ENCODE measurements at places on chromosomes 2 and 18.

DNA sequence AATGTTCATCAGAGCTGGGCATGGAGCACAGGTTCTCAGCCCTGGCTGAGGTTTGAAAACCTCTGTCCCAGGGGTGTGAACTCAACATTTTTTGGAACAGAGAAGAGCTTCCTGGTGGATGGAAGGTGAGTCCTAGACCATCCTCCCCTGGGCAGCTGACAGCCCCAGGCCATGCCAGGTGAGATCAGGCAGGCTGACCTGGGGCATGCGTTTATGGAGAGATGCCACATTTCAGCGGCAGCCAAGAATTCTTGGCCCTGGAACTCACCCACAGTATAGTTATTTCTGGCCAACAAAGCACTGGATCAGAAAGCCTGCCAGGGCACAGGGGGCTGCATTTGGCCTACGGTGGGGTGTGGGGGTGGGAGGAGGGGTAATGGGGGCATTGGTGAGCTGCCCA, 83.8 kb downstream of the EDAR start:
- no peak for DNase-seq

DNA sequence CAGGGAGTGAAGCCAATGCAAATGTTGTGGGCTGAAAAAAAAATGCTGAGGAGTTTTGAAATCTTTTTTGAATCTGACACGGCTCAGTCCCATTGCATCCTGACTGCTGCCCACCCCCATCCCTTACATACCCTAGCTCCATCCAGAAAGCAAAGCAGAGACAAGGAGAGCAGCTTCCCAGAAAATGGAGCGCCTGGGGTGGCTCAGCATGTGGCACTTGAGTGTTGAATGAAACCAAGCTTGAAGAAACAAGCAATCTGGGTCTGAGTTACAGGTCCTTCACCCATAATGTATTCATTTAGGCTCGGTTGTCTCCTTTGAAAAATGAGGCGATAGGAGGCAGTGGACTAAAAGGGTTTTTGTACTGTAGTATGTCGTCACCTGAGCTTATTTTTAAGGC, 244.2 kb upstream of the ACVR2A start:
- DNase-seq = no peak

DNA sequence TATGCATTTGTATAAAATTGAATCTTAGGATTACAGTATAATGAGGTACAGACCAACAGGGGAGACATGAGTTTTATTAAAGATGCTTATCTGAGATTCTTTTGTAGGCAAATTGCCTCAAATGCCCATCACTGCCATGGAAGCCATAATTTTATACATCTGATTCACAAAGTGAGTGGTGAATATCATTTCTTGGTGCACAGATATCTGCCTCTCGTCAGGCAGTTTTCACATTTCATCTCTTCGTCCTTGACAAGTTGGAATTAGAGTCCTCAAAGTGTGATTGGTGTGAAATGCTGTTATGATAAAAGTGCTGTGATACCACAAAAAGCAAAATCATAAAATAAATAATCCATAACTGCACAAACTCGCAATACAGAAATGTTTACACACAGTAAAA, 1602.8 kb upstream of the DDX18 start:
- no peak for DNase-seq

- DNase-seq = no peak
Measured at GRCh38 chr18:49018554-49019445, 68.0 kb upstream of the SMAD7 start.

- no peak for DNase-seq
Measured at GRCh38 chr2:33512112-33512511, 35.7 kb downstream of the RASGRP3 start.
